ENCODE measurements at places on chromosomes 7 and 10. TPM values are rescaled to one million over a fixed set of nuclear protein-coding genes. Genes with fewer than 3 reads are reported as not detected.

ACSM6 gene
- not detected for total RNA-seq

SPDYE8 gene
- total RNA-seq: not detected

APBB1IP gene
- total RNA-seq: 11.1 TPM

PRRT4 gene
- 0.41 TPM for total RNA-seq

All from A549 treated with CpdA at 1 μM for 4 hours (cell line).